ENCODE measurements at places on chromosomes 5 and 9. TPM values are rescaled to one million over a fixed set of nuclear protein-coding genes. Genes with fewer than 3 reads are reported as not detected.

The CENPK gene
- total RNA-seq: 9.3 TPM

The KCNN2 gene
- total RNA-seq: 0.36 TPM

The PCDHGB5 gene
- total RNA-seq: 5.8 TPM

The PTPRD gene
- total RNA-seq: 8.7 TPM

The SH2D3C gene
- 1.9 TPM for total RNA-seq

The LIX1 gene
- not detected for total RNA-seq

The IARS1 gene
- 95.2 TPM for total RNA-seq

The TYRP1 gene
- not detected for total RNA-seq
